ENCODE measurements at places on chromosomes 11 and 22. TPM values are rescaled to one million over a fixed set of nuclear protein-coding genes. Genes with fewer than 3 reads are reported as not detected.

The APOA5 gene
- total RNA-seq, result not detected

The KCNQ1OT1 gene
- total RNA-seq, result 0.16 TPM

The PRRG4 gene
- 0.46 TPM for total RNA-seq

The SYT12 gene
- not detected for total RNA-seq

The TRPM5 gene
- not detected for total RNA-seq

GRCh38 chr22:29531419-29531818 lies 22.1 kb downstream of the THOC5 start:
- DNase-seq, result no peak

- DNase-seq, result no peak
Observed at GRCh38 chr11:10329935-10330334, 25.1 kb downstream of the ADM start.

DNA sequence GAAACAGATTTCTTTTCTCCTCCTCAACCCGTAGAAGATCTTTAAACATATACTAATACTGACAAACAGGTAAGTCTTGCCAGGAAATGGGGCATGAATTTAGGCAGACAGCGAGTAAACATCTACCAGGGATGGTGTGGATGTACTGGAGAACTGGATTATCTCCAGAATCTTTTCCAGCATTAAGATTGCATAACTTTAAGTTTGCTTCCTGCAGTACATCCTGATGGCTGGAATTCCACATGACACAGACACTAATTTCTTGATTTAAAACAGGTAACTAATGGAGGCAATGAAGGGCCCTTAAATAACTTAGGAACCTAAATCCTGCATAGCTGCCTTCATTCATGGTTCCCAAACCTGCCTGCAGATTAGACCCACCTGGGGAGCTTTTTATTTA lies 40.7 kb downstream of the JHY start:
- no peak for DNase-seq

GRCh38 chr11:124717786-124718651 lies 21.7 kb upstream of the NRGN start:
- no peak for DNase-seq

GRCh38 chr22:46815896-46816731 lies 53.7 kb downstream of the TBC1D22A start:
- no peak for DNase-seq

GRCh38 chr22:40108396-40108795 lies 69.3 kb upstream of the TNRC6B start:
- DNase-seq, result no peak

GRCh38 chr11:57499413-57499982 lies 16.0 kb downstream of the SLC43A1 start:
- peak; percentile 99 for DNase-seq

DNA sequence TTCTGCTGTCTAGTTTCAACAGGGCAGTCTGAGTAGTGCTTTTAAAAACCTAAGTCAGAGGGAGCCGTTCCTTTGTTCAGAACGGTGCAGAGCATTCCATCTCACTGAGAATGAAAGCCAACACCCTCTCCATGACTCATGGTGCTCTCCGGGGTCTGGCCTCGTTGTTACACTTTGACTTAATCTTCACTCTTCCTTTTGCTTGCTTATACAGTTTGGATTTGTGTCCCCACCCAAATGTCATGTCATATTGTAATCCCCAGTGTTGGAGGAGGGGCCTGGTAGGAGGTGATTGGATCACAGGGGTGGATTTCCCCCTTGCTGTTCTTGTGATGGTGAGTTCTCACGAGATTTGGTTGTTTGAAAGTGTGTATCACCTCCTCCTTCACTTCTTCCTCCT lies 292.2 kb downstream of the ST3GAL4 start:
- no peak for DNase-seq

- DNase-seq, result no peak
Observed at GRCh38 chr22:39526736-39527171, 5.8 kb downstream of the RPS19BP1 start.

GRCh38 chr11:95301474-95301873 lies 70.5 kb upstream of the SESN3 start:
- no peak for DNase-seq

GRCh38 chr11:72146625-72147024 lies 11.1 kb downstream of the FOLR3 start:
- DNase-seq, result no peak

DNA sequence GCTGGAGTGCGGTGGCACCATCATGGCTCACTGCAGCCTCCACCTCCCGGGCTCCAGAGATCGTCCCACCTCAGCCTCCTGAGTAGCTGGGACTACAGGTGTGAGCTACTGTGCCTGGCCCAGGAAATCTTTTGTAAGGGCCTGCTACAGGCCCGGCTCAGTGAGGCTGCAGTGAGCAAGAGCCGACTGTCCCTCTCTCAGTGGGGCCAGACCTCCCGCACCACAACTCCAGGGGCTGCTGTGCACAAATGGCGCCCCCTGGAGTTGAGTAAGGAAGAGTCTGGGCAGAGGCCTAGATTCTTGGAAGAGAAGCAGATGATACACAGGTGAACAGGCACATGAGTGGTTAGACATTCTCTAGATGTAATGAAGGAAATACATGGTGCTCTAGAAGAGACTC lies 7.0 kb downstream of the SERHL2 start:
- DNase-seq, result no peak

DNA sequence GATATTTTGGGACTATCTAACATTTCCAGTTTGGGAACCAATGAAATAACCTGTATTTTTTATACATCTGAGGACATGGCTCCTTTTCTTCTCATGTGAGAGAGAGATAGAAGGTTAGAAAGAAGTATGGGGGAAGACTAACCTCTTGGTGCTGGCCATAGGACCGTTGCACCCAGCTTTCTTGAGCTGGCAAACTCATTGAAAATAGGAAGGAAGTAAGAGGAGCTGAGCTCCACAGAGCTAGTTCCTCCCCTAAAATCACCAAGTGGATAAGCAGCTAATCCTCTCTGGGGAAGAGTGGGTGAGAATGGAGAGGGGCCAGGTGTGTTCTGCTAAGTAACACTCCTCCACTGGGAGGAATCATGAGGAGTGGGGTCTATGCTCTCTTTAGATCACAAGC lies 387.4 kb upstream of the CADM1 start:
- no peak for DNase-seq

DNA sequence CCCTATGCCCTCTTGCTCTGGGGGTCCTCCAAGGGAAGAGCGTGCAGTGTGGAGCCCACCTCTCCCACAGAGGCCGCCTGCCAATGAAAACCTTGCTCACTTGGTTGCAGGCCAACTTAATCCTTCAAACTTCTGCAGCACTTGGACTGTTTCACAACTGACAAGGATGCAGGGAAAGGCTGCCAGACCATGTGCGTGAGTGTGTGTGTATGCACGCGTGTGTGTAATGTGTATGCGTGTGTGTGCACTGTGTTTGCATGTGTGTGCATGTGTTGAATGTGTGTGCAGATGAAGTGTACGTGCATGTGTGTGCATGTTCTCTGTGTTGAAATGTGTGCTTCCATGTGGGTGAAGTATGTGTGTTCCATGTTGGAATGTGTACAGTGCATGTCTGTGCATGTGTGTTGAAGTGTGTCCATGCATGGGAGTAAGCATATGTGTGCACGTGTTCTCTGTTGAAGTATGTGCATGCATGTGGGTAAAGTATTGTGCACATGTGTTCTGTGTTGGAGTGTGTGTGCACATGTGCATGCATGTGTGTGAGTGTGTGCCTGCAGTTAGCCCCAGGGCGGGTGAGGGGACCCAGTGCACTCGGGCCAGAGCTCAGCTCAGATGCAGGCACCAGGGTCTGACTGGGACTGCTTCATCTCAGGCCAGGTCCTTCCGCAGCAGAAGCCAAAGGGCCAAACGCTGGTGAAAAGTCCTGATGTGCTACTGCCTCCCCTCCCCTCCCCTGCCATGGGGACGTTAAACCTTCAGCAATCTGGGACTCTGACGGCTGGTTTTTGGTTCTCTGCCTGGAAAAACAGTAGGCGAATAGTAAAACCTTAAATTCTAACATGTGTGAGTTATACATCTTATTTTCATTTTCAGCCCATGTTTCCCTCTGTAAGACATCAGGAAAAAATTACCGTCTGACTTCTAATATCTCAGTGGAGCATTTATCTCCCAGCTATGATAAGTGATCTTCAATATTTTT lies 72.0 kb downstream of the FLI1 start:
- no peak for DNase-seq
